ENCODE measurements at places on chromosomes 6 and 20. TPM values are rescaled to one million over a fixed set of nuclear protein-coding genes. Genes with fewer than 3 reads are reported as not detected.

Gene PAQR8
- 1.3 TPM for total RNA-seq

Gene CRISP3
- total RNA-seq: not detected

Gene AVP
- total RNA-seq: not detected

Gene WFDC12
- not detected for total RNA-seq

Gene PLA2G7
- not detected for total RNA-seq

Gene TPD52L1
- total RNA-seq: 54.3 TPM

Gene GSTA3
- not detected for total RNA-seq

Gene PABPC1L
- 13.1 TPM for total RNA-seq

Gene CRNKL1
- total RNA-seq: 22.9 TPM

Gene SIRPD
- total RNA-seq: not detected
